ENCODE measurements at places on chromosomes 12 and 14.

GRCh38 chr12:116077431-116077830, 200.1 kb downstream of the MED13L start:
- DNase-seq, result no peak

- no peak for DNase-seq
Observed at GRCh38 chr12:89349814-89350213, 2.5 kb downstream of the DUSP6 start.

DNA sequence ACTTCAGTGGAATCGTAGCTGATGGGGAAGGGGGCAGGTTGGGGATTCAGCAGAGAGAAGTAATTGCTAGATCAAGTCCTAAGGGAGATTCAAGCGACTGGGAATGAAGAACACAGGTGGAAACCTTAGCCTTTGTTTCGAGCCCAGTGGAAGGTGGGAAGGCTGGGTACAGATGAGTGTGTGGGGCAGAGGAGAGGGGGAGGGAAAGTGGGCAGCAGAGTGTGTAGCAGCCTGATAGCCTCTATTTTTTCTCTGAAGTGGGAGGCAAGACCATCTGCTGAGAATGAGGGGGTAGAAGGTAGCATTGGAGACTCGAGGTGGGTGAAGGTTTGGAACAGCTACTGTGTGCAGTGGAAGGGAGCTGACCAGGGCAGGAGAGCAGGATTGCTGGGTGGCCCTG, 91.0 kb downstream of the ADCK1 start:
- no peak for DNase-seq

DNA sequence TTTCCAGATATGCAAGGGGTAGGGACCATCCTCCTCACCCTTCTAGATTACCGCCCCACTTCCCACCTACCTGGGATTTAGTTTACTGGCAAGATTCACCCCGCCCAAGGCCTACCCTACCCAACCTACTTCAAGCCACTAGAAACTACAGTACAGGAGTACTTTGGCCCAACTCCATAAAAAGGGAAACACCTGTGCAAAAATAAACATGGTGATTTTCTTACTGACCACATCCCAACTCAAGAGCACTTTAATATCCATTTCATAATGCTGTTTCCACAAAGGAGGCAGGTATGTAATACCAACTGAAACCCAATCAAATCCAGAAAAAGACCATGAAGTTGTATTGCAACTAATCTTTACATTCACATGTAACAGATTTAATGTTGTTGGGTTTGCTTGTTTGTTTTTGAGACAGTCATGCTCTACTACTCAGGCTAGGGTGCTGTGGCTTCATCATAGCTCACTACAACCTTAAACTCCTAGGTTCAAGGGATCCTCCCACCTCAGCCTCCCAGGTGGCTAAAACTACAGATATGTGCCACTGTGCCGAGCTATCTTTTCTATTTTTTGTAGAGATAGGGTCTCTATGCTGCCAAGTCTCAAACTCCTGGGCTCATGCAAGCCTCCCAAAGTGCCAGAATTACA, 41.7 kb upstream of the RAP1B start:
- no peak for DNase-seq

GRCh38 chr12:7374423-7375144, 69.4 kb downstream of the CD163L1 start:
- DNase-seq, result no peak

DNA sequence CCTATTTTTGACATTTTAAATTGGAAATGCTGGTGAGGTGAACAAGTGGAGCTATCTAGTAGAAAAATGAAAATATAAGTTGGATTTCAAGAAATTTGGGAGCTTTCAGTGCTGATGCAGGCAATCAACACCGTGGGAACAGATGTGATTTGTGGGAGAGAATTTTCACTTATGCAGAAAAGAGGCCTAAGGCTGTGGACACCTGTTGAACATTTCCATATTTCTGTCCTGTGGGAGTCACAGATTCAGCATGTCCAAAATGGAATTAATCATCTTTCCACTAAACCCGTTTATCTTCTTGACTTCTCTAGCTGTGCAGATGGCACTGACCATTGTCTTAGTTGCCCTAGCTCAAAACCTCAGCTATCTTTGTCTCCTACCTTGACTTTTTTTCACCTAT, 2.5 kb upstream of the GPATCH2L start:
- DNase-seq, result no peak

GRCh38 chr14:66240105-66240504, 246.1 kb upstream of the CCDC196 start:
- DNase-seq, result no peak

DNA sequence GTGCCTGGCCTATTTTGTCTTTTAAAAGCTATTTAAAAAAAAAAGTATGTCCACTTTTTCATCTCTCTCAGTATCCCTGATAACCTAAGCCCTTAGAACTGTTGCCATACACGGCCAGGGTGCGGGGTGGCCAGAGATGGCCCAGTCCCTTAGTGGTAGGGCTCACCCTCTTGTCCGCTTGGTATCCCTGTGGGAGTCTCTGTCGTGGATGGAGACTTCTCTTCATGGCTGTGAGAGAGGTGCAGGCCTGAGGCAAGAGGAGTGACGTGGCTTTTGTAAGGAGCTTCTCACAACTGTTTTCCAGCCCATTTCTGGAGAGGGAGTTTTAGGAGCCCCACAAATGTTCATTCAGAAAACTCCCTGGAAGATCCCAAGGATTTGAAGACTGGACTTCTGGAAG, 26.8 kb downstream of the XRCC3 start:
- DNase-seq, result no peak

DNA sequence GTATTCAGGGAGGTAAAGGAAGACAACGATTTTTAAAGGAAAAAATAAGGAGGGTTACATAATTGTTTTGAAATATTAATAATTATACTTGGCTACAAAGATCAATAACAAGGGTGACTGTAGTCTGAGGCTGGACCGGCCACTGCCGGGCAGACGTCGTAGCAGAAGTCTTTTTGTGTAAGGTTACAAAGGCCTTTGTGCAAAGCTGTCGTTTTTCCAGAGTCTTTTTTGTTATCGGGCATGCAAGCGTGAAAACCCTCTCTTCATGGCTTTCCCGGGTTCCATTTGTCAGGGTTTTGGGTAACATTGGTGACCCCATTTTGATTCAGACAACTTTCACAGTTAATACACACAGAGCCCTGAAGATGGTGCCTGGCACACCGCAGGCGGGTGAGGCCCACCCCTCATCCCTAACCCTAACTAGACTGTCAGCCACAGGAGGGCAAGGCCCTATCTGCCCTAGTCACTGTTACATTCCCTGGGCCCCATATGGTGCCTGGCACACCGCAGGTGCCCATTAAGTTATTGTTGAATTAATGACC, 31.3 kb downstream of the RILPL1 start:
- no peak for DNase-seq

All from cortex of kidney (tissue), 1 donor.